ENCODE measurements at places on chromosomes 12 and 14.

GRCh38 chr12:79891506-79892162 is 43.3 kb downstream of the PPP1R12A start:
- no peak for DNase-seq

GRCh38 chr12:71662849-71663560 is 643 bp downstream of the ZFC3H1 start:
- DNase-seq = peak; percentile 71

- DNase-seq = no peak
Observed at GRCh38 chr14:54931101-54931500, 28.5 kb upstream of the GCH1 start.

- DNase-seq = no peak
Observed at GRCh38 chr14:71891970-71892369, 40.3 kb upstream of the RGS6 start.

GRCh38 chr12:62588916-62589315 is 122.3 kb downstream of the MON2 start:
- DNase-seq = no peak

- no peak for DNase-seq
Observed at GRCh38 chr14:70823281-70823680, 14.0 kb upstream of the MAP3K9 start.

DNA sequence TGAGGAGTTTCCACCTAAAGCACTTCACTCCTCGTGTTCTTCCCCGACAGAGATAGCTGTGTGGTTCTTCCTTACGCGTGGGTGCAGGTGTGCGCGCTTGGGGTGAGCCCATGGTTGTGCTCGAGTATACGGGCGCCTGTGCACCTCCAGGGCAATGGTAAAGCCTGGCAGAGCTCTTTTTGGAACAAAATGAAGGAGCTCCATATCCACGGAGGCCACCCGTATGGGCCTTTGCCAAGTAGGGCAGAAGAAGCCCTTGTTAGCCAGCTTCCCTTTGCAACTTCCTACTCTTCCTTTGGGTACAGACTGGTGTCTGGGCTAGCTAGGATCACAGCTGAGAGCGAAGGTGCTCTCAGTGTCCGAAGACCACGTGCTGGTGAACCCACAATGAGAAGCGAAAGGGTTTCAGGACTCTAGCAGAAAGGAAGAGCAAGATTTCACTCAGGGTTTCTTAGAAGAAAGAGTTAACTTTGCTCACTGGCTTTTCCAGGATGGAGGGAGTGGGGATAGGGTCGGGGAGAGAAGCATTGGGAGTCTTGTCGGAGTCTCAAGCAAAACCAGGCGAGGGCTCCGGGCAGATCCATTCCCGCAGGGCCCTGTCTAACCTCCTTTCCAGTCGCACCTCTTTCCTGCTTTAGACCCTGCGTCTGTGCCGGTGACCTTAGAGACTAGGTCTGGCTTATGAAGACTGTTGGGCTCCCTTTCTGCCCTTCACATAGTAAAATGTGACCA is 960 bp upstream of the LRFN5 start:
- no peak for DNase-seq

- no peak for DNase-seq
Observed at GRCh38 chr12:54654926-54655325, 6.8 kb upstream of the DCD start.

- DNase-seq = no peak
Observed at GRCh38 chr14:99260587-99261551, 11.1 kb downstream of the BCL11B start.

GRCh38 chr14:74038020-74038859 is 19.1 kb downstream of the BBOF1 start:
- no peak for DNase-seq

GRCh38 chr12:16603260-16603915 is 2.6 kb downstream of the LMO3 start:
- no peak for DNase-seq

DNA sequence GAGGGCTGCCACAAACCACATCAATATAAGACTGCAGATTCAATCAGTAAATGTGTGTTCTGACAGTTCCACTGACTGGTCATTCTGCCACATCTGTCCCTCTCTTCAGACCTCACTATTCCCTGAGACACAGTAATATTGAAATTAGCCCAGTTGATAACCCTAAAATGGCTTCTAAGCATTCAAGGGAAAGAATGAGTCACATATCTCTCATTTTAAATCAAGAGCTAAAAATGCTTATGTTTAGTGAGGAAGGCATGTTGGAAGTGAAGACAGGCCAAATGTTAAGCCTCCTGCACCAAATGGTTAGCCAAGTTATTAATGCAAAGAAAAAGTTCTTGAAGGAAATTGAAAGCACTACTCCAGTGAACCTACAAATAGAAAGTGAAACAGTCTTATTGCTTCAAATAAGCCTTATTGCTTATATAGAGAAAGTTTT is 24.5 kb upstream of the KIF21A start:
- DNase-seq = no peak

DNA sequence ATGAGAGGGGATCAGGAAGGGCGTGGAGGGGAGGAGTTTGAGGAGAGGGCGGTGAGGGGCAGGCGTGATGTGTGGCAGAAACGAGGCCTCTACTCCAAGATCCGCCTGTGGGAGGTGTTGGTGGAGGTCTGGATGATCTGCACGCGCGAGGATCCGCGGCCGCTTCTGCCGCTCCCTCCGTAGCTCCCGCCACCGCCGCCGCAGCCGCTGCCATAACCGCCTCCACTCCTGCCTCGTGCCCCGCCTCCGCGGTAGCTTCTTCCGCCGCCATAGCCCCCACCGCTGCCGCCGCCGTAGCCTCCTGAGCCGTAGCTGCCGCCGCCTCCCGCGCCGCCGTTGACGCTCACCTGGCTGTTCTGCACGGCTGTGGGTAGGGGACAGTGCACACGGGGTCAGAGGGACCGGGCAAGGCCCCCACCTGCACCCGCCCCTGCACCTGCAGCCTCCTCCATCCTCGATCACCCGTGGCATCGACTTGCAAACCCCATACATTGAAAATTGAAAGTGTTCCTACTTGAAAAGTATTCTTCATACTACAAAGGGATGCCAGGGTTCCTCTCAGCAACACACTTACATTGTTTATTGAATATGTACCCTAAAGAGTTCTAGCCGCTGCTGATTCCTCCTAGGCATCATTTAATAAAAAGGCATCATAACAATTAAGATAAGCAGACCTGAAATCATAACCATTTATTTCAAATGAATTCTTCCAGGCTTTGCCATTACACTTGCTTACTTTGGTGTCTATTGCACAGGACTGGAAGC is 11.1 kb upstream of the KRT1 start:
- peak; percentile 44 for DNase-seq

- no peak for DNase-seq
Observed at GRCh38 chr12:106147956-106148355, 9.2 kb upstream of the NUAK1 start.

DNA sequence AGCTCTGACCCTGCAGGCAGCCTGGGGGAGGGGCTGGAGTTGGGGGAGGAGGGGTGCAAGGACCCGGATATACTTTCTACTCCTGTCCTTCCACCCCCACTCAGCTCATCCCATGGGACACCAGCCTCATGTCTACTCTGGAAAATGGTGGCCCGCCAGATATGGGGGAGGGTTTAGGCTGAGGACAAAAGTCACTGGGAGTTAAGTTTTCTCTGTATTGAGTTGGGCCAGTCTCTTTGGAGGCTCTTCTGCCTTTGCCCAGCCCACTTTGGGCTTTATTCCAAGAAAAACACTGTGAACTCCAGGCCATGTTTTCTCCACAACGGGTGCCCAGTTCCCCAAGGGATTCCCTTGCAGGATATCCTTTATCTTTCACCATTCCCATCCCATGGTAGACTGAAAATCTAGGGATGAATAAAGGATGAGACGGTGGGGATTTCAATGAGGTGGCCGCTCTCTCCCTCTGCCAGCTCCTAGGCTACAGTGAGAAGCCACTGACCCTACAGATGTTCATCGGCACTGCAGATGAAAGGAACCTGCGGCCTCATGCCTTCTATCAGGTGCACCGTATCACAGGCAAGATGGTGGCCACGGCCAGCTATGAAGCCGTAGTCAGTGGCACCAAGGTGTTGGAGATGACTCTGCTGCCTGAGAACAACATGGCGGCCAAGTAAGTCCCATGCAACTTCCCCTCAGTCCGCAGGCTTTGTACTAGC is 4.9 kb downstream of the NFATC4 start:
- no peak for DNase-seq

DNA sequence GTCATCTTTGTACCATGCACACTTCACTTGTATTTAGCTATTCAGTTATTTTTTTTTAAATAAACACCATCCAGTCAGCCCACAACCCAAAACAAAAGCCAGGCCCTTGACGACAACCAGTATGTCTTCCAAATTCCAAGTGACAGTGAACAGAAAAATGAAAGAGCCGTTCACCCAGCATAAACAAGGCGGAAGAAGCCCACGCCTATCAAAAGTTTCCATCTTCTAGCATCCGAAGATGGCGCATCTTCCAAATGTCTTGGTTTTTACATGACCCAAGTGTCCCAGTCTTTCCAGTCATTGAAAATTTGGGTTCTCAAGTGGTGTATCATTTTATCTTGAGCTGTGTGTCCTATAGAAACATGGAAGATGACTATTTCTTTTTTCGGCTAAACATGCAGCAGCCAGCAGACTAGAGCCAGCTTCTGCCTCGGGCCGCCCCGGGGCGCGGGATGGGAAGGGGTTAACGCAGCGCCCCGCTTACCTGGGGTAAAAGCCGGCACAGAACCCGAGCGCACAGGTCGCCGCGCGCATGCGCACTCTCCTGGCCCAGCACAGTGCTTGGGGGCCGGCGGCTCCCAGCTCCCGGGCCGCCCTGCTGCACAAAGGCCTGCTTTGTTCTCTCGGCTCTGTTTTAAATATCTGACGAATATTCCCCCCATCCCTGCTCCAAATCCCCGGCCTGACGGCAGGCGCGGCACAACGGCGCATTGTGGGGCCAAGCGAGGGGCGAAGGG is 164.8 kb downstream of the ZFP36L1 start:
- peak; percentile 10 for DNase-seq

DNA sequence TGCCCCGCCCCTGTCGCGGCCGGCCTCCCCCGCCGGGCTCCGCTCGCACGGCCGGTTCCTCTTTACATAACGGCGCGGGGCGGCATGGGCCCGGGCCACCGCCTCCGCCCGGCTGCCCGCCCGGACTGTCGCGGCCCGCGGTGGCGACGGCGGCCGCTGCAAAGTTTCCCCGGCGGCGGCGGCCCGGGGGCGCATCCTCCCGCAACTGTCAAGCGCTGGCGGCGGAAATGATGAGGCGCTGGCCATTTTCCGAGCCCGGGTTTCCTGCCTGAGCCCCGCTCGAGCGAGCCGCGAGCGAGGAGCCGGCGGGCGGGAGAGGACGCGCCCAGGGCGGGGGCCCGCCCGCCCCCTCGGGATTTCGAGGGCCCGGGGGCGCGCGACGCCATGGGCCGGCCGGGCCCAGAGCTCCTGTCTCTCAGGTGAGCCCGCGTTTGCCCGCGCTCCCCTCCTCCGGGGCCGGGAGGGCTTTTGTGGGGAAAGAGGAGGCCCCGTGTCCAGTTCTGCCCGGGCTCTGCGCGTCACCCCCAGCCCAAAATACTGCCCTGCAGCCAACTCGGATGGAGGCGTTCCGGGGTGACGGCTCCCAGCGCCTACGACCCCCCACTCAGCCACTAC is at the start of gene SH2B3:
Gene SH2B3, plus strand, starts transcription at position 65 of the 615 bp plus-strand sequence. CDS start 12,223 bp downstream, outside the sequence.
- peak; percentile 59 for DNase-seq

DNA sequence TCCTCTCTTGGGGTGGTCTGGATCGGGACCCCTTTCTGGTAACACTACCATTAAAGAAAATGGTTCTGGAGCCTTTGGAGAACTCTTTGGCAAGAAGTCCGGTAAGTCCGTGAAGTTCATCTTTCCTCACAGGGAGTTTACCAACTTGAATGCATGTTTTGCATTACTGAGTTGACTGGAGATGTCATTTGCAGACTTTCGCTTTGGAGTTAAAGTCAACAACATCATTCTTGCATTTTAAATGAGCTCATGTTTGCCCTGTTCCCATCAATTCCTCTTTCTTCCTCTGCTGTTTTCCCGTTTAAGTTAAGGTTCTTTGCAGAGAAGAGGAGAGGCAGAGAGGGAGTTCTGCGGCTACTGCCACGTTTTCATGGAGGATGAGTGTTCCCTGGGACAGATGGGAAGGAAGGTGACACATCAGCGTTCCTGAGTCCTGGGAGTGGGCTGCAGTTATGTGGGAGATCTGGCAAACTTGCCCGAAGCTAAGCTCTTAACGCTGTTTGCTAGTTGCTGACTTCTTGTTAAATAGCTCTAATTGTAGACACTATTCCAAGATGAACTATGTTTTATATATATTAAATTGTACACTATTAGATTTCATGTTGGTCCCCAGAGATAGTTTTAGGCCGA is 18.8 kb upstream of the PRICKLE1 start:
- no peak for DNase-seq

GRCh38 chr14:92615451-92615850 is 101.9 kb downstream of the RIN3 start:
- peak; percentile 14 for DNase-seq

GRCh38 chr12:88509851-88510250 is 70.4 kb downstream of the KITLG start:
- DNase-seq = no peak

DNA sequence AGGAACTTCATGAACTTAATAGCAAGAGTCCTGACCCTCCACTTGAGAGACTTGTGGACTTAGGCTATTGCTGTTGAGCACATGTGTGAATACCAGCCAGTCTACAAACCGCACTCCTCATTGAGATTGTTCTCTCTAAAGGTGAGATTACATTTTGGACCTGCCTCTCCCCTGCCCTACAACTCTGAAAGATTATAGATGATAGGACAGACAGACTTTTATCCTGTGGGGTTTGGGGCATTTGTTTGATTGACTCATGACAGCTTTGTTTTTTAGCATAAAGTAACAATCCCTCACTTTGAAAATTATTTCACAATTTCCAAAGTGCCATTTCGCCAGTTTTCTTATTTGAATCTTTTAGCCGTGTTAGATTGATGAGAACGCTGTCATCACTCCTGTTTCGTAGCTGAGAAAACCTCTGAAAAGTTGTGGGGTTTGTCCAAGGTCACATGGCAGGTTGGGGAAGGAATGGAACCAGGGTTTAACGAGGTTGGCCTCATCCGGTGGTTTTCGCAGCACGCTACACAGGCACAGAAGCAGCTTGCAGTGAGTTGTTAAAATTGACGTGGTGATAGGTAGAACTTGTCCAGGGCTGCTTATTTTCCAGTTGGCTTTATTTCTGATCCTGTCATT is 836 bp downstream of the EVL start:
- peak; percentile 78 for DNase-seq

DNA sequence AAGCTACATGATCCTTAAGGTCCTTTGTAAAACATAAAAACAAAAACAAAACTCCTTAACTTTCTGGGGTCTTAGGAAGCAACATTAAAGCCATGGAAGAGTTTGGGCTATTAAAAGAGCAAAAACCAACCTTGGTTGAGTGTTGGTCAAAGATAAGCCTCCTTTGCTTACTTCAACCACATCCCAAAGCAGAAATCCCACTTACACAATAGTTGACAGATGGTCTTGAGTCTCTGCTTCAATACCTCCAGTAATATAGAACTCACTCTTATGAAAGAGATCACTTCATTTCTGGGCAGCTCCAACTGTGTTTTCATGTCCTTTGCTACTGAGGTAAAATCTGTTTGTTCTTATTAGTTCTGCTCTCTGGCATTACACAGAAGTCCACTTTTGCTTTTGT is 125.8 kb downstream of the SLC38A4 start:
- no peak for DNase-seq

GRCh38 chr12:43320281-43320680 is 231.7 kb downstream of the ADAMTS20 start:
- no peak for DNase-seq

- DNase-seq = no peak
Observed at GRCh38 chr14:105102361-105102870, 37.2 kb upstream of the GPR132 start.

Measured in stimulated activated CD4-positive, alpha-beta T cell treated with anti-CD3 and anti-CD28 coated beads, TNF-alpha, amount 100 ng/mL, for 24 hours (primary cell).